ENCODE measurements at places on chromosomes 4 and X.

GRCh38 chrX:15349046-15349445 lies 13.7 kb upstream of the PIGA start:
- DNase-seq: no peak

- DNase-seq: no peak
Measured at GRCh38 chrX:15858051-15858450, 3.4 kb upstream of the AP1S2 start.

- no peak for DNase-seq
Measured at GRCh38 chr4:7812231-7812857, 127.3 kb downstream of the AFAP1 start.

- DNase-seq: no peak
Measured at GRCh38 chr4:7585768-7586167, 151.0 kb upstream of the PSAPL1 start.

GRCh38 chr4:94758141-94758699 lies 465 bp downstream of the BMPR1B start:
- DNase-seq: no peak

- no peak for DNase-seq
Measured at GRCh38 chr4:69503558-69503957, 7.9 kb upstream of the UGT2B4 start.

DNA sequence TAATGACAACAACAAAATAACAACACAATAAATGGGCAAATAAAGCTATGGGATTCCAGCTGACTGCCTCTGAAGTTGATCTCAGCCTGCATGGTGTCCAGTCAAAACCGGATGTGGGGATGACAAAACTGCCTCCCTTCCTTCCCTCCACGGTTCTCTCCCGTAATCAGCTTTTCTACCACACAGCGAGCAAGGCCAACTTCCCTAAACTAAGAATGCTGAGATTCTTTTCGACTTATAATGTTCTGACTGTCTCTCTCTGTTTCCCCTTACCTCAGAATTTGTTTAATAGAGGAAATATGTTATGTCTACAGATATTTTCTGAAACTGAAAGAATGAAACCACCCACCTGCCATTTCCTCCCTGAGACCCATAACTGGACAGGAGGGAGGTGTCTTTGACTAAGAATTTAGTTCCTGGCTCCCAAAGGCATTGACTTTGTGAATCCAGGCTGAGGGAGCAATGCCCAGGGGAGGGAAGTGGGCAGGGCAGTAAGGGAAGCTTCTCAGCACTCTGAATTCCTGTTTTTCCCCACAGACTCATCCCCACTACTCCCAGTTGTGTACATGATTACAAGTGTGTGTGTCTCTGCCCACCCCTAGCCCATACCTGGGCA lies 1.0 kb upstream of the TLR1 start:
- no peak for DNase-seq

GRCh38 chr4:78799551-78800495 lies 23.7 kb downstream of the BMP2K start:
- no peak for DNase-seq

DNA sequence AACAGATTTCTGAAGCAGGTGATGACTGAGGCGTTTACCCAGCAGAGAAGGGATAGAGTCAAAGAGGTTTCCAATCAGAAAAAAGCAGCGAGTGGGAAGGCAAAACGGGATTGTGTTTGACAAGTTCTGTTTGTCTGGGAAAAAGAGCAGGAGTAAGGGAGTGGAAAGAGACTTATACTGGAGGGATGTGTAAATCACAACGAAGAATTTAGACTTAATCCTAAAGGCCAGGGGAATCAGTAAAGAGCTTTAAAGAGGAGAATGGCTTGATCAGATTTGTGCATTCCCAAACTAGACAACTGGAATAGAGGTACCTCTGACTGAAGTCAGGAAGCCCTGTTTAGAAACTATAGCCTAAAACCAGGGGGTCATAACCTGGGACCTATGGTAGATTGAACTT lies 31.5 kb upstream of the LRBA start:
- no peak for DNase-seq

GRCh38 chr4:17688011-17688441 lies 73.6 kb downstream of the MED28 start:
- DNase-seq: no peak

- no peak for DNase-seq
Measured at GRCh38 chr4:36322921-36323354, 41.5 kb downstream of the DTHD1 start.

- no peak for DNase-seq
Measured at GRCh38 chrX:650811-651210, 20.2 kb downstream of the SHOX start.

DNA sequence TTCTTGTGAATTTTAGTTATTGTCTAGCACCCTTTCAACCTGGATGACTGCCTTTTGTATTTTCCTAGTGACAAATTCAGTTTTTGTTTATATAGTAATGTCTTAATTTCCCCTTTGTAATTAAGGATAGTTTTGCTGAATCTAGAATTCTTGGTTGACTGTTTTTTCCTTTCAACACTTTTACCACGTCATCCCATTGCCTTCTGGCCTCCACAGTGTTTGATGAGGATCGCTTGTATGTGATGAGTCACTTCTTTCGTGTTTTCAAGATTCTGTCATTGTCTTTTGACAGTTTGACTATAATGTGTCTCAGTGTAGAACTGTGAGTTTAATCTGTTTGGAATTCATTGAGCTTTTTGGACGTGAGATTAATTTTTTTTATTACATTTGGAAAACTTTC lies 30.1 kb downstream of the KDM6A start:
- DNase-seq: no peak

GRCh38 chr4:39865280-39865679 lies 112.4 kb downstream of the PDS5A start:
- DNase-seq: no peak

- no peak for DNase-seq
Measured at GRCh38 chr4:126533146-126533805, 1099.5 kb upstream of the INTU start.

DNA sequence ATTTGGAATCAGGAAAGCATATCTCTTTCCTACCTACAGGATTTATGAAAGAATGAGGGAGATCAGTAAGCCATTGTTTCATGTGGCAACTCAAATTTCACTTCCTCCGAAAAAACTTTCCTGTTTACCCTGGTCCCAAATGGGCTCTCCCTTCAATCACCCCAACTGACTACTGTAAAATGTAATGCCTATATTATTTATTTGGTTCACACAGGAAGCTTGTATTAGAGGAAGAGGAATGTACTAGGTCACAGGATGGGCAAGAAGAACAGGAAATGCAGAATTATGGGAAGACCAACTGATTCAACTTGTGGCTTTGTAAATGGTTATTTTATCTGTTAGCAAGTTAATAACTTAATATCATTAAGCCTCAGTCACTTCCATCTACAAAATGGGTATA lies 23.1 kb downstream of the COL4A6 start:
- no peak for DNase-seq

- DNase-seq: no peak
Measured at GRCh38 chr4:25783943-25784342, 78.8 kb downstream of the SEL1L3 start.

GRCh38 chr4:182507805-182508204 lies 264.6 kb downstream of the TENM3 start:
- no peak for DNase-seq

- DNase-seq: no peak
Measured at GRCh38 chr4:98614662-98615061, 43.7 kb downstream of the TSPAN5 start.

DNA sequence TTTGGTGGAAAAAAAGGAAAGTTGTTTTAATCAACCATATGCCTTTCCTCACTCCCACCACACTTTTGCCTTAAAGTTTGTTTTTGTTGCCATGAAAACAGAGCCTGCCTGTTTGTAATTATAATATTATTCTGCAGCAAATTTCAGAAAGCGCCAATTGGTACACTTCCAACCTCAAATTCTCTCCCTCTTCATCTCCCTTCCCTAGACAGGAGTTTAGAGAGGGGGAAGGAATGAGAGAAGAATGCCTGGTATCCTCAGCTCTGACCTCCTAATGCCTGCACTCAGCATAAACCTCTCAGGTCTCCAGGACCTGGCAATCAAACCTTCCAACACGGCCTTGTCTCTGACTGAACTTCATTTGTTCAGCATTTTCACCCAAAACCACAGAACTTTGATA lies 138.4 kb upstream of the HCCS start:
- DNase-seq: no peak

DNA sequence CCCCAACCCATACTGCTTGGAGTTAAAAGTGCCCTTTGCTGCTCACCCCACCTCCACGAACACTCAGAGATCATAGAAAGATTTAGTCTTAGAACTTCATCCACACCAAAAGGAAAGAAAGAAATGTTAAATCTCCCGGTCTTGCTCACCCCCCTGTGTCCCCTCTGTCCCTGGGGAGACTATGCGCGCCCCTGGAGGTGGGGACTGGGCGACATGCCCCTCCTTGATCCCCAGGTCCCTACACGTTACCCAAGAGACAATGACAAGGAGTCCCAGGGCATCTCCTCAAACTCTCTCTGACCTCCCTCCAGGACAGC lies 620 bp downstream of the ITM2A start:
- no peak for DNase-seq

DNA sequence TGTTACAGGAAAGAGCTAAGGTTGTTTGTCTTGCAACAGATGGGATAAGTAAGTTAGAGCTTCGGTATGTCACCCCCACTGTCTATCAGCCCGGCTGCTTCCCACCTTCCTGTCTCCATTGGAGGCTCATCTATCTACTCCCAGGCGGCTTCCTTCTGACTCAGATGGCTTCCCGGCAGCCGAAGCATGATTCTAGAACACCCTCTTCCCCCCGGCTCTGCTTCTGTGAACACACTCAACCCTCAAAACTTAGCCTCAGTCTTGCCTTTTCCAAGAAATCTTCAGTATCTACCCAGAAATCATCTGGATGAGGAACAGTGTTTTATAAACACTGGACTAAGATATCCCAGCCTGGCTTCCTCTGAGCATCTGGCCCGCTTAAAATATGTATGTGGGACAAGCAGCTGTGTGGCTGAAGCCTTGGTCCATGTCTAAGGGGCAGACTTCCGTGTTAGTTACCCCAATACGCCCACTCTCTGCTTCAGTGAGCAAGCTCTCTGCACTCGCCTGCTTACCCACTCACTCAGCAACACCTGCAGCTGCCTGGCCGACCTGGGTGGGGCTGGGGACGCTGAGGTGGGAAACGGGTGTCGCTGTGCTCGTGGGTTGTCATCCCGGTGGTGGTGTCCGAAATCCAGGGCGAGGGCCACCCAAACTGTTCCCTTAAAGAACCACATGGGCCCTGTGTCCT lies 12.0 kb upstream of the SLC2A9 start:
- DNase-seq: no peak

- no peak for DNase-seq
Measured at GRCh38 chr4:137213372-137214173, 318.7 kb downstream of the PCDH18 start.

Data from NCI-H1436 treated with DMSO at 0.1 percent for 48 hours (cell line).